ENCODE measurements at places on chromosomes 6 and 20. TPM values are rescaled to one million over a fixed set of nuclear protein-coding genes. Genes with fewer than 3 reads are reported as not detected.

Gene ECT2L
- total RNA-seq: 0.41 TPM

Gene FKBP5
- 201 TPM for total RNA-seq

DNA sequence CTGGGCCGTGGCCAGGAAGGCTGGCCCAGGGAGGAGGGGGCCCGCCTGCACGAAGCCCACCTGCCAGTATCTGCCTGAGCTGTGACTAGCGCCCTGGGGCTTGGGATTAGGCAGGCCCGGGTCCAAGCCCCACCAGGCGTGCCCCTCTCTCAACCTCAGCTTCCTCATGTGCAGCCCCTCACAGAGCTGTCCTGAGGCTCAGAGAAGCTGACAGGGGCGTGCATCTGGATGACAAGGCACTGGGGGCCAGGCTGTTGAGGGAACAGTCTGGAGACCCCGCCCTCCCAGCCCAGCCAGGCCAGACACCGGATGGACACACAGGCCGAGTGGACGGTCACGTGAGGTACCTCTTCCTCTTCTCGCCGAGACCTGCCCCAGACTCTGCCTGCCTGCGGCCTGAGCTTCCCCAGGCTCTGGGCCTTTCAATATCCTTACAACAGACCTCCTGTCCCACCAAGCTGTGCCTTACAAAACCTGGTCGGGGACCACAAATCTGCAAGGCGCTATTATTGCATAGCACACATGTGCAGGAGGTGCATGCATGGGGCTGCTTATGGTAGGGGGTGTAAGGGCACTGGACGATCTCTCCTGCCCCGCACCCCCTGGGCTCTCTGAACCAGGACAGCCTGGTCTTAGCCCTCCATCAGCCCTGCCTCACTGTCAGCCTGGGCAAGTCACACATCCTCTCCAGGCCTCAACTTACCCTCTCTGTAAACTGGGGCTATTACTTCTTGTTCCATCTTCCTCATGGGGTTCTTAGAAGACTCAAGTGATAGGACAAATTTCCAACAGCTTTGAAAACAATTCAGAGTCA lies 20.0 kb downstream of the NOL4L start:
- no peak for DNase-seq

DNA sequence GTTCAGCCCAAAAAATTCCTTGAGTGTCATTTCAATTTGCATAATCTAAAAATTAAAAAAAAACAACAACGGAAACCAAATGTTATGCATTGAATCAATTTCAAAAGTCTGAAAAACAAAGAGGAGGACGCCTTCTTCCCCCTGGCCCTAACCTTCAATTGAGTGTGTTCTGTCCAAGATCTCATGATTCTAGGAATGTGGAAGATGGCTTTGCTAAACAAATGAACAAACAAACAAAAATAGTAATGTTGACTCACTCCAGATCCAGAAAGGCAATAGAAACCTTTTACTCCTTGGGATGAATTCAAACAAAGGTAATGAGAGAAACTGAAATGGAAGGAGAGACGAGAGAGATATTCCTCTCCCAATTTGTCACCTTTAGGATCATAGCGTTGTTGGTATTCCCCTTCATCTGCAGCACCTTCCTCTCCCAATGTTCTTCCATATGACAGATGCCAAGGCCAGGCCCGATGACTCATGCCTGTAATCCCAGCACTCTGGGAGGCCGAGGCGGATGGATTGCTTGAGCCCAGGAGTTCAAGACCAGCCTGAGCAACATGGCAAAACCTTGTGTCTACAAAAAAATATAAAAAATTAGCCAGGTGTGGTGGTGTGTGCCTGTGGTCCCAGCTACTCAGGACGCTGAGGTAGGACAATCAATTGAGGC lies 109.2 kb upstream of the ADGRF1 start:
- DNase-seq: no peak

DNA sequence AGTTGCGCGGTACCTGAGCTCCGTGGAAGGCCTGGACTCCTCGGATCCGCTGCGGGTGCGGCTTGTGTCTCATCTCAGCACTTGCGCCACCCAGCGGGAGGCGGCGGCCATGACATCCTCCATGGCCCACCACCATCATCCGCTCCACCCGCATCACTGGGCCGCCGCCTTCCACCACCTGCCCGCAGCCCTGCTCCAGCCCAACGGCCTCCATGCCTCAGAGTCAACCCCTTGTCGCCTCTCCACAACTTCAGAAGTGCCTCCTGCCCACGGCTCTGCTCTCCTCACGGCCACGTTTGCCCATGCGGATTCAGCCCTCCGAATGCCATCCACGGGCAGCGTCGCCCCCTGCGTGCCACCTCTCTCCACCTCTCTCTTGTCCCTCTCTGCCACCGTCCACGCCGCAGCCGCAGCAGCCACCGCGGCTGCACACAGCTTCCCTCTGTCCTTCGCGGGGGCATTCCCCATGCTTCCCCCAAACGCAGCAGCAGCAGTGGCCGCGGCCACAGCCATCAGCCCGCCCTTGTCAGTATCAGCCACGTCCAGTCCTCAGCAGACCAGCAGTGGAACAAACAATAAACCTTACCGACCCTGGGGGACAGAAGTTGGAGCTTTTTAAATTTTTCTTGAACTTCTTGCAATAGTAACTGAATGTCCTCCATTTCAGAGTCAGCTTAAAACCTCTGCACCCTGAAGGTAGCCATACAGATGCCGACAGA lies 9.9 kb downstream of the HEY2 start:
- DNase-seq: no peak

Gene PDE10A
- 9.6 TPM for total RNA-seq

DNA sequence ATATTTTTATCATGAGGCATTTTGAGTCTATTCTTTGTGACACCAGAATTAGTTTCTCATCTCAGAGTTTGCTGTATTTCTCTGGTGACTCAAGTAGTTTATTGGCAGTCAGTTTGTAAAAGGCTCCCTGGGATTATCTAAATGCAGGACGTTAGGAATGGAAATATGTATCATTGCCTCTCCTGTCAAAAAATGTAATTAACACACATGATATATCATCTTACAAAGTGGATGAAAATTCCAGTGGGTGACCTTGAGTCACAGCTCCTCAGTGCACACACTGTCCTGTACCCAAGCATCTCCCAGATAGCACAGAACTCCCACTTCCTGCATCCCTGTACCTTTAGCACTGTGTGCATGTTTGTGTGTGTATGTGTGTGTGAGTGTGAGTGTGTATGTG lies 258.6 kb downstream of the LAMA2 start:
- no peak for DNase-seq

GRCh38 chr6:168950858-168951214 lies 302.8 kb downstream of the THBS2 start:
- no peak for DNase-seq

Gene PIGU
- 18.2 TPM for total RNA-seq

GRCh38 chr6:153787341-153787606 lies 251.8 kb upstream of the OPRM1 start:
- no peak for DNase-seq

Gene TBXT
- not detected for total RNA-seq

GRCh38 chr6:149905911-149906371 lies 8.0 kb upstream of the RAET1E start:
- DNase-seq: no peak

- no peak for DNase-seq
These were observed 32.9 kb upstream of the BACH2 start for GRCh38 chr6:90329386-90330077.

Data from prostate gland (tissue), 2 donors.